ENCODE measurements at places on chromosomes 13 and 19.

GRCh38 chr19:3123088-3123721, 12.6 kb upstream of the GNA15 start:
- DNase-seq: no peak

DNA sequence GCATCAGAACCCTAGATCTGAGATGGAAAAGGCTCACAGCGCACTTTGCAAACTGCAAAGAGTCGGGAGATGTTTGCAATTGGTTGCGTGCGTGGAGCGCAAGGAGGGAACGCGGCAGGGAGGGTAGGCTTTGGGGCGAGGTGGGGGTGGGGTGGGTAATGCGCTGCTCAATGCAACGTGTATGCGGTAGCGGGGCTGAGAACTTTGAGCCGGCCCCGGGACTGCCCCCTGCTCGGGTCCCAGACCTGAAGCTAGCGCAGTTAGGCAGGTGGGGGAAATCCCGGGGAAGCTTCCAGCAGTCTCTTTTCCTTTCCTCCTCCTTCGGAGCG, 971 bp downstream of the FOSB start:
- no peak for DNase-seq

GRCh38 chr19:27868007-27868406, 1344.9 kb downstream of the UQCRFS1 start:
- DNase-seq: no peak

- DNase-seq: no peak
Observed at GRCh38 chr19:5099701-5100221, 130.8 kb downstream of the KDM4B start.

DNA sequence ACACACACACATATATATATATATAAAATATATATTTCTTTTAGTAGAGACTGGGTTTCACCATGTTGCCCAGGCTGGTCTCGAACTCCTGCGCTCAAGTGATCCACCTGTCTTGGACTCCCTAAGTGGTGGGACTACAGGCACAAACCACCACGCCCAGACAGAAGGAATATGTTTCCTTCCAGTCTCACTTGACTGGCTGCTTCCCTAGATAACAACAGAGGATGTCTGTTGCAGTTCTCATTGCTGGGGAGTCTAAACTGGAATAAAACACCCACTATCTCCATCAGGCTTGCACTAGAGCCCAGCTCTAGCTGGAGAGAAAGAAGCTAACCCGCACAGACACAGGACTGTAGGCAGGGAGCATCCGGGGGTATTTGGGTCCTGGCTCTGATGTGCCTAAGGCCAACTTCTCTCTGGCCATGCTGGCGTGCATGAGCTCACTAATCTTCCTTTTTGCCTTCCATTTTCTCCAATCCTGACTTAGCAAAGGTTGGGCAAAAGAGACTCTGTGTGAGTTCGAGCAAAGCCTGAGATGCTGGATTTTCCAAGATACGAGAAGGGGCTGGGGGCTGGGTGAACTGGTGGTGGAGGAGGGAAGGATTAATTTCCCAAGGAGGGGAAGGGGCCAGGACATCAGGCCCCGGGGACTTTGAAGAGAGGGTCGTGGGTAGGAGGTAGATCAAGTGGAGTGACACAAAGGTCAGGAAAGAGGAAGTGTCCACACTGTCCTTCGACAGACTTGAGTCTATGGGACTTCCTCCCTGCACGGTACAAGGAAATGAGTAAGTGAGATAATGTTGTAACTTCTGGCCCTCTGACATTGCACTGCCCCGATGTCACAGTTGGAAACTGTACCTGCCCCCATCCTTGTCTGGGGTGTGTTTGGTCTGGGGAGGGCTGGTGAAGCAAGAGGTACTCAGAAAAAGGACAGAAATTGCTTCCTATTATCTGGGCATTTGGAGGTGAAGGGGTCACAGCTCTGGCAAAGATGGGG, 22.5 kb upstream of the ALOX5AP start:
- no peak for DNase-seq

- DNase-seq: no peak
Observed at GRCh38 chr19:42201489-42202289, 15.8 kb downstream of the DEDD2 start.

DNA sequence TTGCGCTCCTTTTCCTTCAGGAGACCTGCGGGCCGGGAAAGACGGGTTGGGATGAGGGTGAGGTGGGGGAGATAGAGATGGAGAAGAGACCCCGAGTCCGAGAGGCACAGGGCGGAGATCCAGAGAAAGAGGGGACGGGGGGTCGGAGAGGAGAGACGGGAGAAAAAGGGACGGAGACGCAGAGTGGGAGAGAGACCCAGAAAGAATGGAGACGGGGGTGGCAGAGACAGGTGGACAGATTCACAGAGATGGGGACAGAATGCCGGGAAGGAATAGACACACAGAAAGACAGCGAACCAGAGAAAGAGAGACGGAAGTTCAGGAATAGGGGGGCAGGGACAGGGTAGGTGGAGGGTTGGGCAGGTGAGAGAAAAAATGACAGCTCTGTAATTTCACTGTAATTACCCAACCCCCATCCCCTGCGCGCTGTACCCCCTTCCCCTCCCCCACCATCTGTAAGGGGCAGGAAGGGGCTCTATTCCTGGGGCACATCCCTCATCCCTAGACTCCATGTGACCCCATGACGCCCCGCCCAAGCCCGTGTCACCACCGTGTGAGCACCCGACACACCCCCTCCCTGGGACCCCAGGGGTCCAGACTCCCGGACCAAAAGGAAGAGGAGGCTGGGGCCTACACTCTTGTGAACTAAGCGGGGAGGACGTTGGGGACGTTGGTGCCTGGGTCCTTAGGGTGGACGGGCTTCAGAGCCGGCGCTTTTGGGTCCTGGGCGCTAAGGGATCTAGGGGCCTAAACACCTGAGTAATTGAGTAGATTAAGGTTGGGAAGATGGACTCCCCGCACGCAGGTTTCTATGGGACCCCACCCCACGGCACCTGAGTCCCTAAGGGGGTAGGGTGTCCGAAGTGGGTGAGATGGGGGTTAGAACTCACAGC, 967 bp downstream of the DBP start:
- peak; percentile 23 for DNase-seq

DNA sequence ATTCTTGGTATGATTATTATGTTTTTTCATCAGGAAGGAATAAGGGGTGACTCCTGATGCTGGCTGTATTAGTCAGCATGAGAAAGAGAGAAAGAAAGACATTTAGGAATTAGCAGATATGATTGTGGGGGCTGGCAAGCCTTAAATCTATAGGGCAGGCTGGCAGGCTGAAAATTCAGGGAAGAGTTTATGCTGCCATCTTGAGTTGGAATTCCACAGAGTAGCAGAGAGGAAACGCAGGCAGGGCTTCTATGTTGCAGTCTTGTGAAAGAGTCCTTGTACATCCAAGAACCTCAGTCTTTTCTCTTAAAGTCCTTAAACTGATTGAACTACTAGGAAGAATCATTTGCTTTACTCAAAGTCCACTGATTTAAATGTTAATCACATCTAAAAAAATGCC, 262.7 kb upstream of the SLC10A2 start:
- no peak for DNase-seq

GRCh38 chr13:39768962-39769361, 113.5 kb downstream of the COG6 start:
- no peak for DNase-seq

- DNase-seq: no peak
Observed at GRCh38 chr13:64778002-64778401, 2452.1 kb downstream of the PCDH9 start.

- no peak for DNase-seq
Observed at GRCh38 chr19:51224163-51224641, 678 bp upstream of the CD33 start.

DNA sequence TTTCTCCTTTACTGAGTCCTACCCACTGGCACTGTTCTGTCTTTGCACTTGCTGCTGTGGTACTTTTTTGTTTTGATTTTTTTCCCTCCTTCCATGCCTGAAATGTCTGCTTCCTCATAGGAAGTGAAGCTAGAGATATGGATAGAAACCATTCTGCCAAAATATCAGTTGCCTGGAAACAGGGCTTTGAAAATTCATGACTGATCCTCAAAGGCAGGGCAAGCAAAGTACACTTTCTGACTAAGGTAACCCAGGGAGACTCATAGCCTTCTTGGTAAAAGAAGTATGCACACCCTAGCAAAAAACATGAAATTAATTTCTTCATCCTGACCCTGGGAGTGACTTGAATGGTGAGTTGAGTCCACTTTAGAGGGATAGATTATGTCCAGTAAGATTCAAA, 329.8 kb downstream of the MYO16 start:
- DNase-seq: no peak

- DNase-seq: peak; percentile 12
Observed at GRCh38 chr19:12789098-12789903, 2.0 kb upstream of the JUNB start.

- no peak for DNase-seq
Observed at GRCh38 chr19:46131485-46132143, 7.1 kb upstream of the IGFL3 start.

- no peak for DNase-seq
Observed at GRCh38 chr19:40549007-40549708, 27.5 kb upstream of the SHKBP1 start.
